Cortex of kidney (tissue), 1 donor: ENCODE measurements at places on chromosomes 6 and 20.

DNA sequence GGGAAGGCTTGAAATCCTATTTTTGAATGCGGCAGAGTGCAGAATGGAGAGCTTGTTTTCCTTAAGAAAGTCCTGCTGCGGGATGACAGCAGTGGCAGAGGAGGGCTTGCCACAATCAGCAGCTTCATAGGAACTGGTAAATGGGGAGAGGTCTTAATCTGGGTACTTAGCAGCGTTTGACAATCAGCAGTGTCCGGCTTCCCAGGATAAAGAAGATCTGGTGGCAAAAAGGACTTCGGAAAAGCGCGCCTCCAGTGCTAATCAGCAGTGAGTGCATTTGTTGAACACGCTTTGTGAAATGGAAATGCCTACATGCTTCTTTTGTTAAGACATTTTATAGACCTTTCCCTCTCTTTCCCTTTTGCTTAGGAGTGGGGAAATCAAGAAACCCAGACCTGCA, 735.7 kb downstream of the QKI start:
- no peak for DNase-seq

GRCh38 chr6:84033523-84034451, at the start of gene MRAP2:
Gene MRAP2 (plus strand): TSS chr6:84033772. CDS start chr6:84055319, 21,547 bp downstream.
- no peak for DNase-seq

DNA sequence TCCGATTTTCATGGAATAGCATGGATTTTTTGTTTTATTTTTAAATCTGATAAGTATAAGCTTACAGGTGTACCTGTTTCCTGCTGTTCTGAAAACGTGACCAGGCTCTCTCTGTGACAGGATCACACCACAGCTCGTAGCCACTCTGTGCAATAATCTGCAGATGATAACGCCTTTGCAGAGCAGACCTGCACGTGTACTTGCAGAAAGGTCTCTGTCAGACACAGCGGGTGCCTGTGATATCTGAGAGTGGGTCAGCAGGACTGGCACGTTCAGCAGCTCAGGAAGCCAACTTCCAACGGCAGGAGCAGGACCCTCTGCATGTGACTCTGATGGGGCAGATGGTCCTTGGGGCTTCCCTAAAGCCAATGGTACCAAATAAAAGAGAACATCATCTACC, 68.6 kb upstream of the HDDC2 start:
- no peak for DNase-seq

DNA sequence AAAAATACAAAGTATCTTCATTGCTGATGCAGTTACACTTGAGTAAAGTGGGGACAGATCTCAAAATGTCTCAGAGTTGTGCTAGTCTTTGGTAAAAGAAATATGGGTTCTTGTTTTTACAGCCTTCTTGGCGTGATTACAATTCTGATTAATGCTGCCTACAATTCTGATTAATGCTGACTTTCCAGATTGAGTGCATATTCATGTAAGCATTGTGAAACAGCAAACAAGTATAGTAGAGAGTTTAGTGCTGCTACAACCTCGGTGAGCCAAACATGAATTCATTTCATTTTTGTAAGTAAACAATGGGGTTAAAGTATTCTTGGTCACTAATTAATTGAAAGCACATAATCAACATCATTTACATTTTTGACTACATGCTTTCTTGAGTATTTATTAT, at the start of gene DEFB113:
DEFB113 (minus strand) TSS at position 21 of the 400 bp plus-strand sequence; CDS start at position 21, 0 bp downstream.
- DNase-seq, result no peak
